A673 (cell line): ENCODE measurements at places on chromosomes 4 and X. TPM values are rescaled to one million over a fixed set of nuclear protein-coding genes. Genes with fewer than 3 reads are reported as not detected.

DNA sequence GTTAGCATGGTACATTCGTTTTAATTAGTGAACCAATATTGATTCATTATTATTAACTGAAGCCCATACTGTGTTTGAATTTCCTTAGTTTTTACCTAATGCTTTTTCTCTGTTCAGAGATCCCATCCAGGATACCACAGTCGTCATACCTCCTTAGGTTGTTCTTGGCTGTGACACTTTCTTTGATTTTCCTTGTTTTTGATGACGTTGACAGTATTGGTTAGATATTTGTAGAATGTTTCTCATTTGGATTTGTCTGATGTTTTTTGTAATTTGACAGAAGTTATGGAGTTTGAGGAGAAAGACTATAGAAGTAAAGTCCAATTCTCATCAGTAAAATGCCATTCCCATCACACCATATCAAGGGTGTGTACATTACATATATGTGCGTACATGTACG, 16.2 kb upstream of the RAP2C start:
- peaks cover 4% of the 10 kb centered on the region for H3K27me3 ChIP-seq
- no peaks in the 10 kb centered on the region for H3K4me1 ChIP-seq
- H3K36me3 ChIP-seq = no peaks in the 10 kb centered on the region
- no peak overlapping the region for H3K27ac ChIP-seq
- no peak for DNase-seq
- H3K4me3 ChIP-seq = no peak overlapping the region

GRCh38 chr4:166991006-166991561, 243.2 kb downstream of the SPOCK3 start:
- no peak overlapping the region for H3K27ac ChIP-seq
- no peak for DNase-seq
- H3K27me3 ChIP-seq = no peaks in the 10 kb centered on the region
- H3K4me1 ChIP-seq = no peaks in the 10 kb centered on the region
- no peak overlapping the region for H3K4me3 ChIP-seq

Gene PDS5A
- total RNA-seq = 104 and 106 TPM in 2 replicates

- no peak overlapping the region for H3K27ac ChIP-seq
- DNase-seq = no peak
- no peaks in the 10 kb centered on the region for H3K27me3 ChIP-seq
These were observed 179.6 kb downstream of the TMA16 start for GRCh38 chr4:163673848-163674697.

Gene SLC9A6
- total RNA-seq = 13.0 and 14.3 TPM in 2 replicates

DNA sequence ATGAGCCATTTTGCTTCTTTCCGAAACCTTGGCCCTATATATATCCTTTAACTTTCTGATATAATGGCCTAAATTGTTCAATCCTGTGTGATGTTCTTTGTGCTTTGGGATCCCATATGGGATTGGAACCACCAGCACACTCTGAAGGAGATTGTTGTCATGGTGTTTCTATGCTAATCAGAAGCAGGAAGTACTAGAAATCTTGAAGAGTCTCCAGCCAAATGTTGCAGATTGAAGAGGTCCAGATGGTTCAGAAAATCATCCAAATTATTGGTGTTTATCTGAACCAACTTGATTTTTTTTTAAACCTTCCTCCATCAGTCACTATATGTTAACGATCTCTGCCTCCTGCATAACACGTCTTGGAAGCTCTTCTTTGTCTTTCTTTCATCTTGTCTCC, 72.8 kb downstream of the KIT start:
- no peaks in the 10 kb centered on the region for H3K36me3 ChIP-seq
- no peak overlapping the region for H3K4me3 ChIP-seq
- H3K27me3 ChIP-seq = no peaks in the 10 kb centered on the region
- H3K27ac ChIP-seq = no peak overlapping the region
- no peaks in the 10 kb centered on the region for H3K4me1 ChIP-seq

Gene SRPK3
- total RNA-seq = not detected in 2 replicates

Gene HSD17B13
- not detected in 2 replicates for total RNA-seq

Gene PPP4R3C
- not detected in 2 replicates for total RNA-seq

- H3K27ac ChIP-seq = no peak overlapping the region
- no peaks in the 10 kb centered on the region for H3K36me3 ChIP-seq
- no peak overlapping the region for H3K4me3 ChIP-seq
These were observed 27.5 kb downstream of the STOX2 start for GRCh38 chr4:183932576-183932975.

DNA sequence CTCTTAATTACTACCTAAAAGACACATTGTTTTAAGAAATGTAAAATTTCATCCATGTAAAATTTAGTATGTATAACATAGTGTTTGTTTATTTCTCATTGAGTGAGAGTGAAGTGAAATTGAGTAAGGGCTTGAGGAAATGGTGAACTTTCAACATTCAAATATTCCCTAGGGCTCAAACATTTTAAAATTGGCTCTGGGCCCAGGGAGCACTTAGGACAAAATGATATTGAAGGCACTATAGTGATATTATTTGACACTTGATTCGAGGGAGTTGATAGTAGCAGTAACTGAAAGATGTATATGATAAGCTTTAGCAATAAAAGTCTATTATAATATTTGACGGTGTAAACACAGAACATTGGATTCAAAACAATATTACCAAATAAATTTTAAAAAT, 1244.0 kb upstream of the TENM3 start:
- no peaks in the 10 kb centered on the region for H3K36me3 ChIP-seq
- H3K27ac ChIP-seq = no peak overlapping the region
- H3K4me3 ChIP-seq = no peak overlapping the region
- no peaks in the 10 kb centered on the region for H3K4me1 ChIP-seq
- no peaks in the 10 kb centered on the region for H3K27me3 ChIP-seq

- no peaks in the 10 kb centered on the region for H3K4me1 ChIP-seq
These were observed 93.8 kb downstream of the PDGFRA start for GRCh38 chr4:54322818-54323417.

DNA sequence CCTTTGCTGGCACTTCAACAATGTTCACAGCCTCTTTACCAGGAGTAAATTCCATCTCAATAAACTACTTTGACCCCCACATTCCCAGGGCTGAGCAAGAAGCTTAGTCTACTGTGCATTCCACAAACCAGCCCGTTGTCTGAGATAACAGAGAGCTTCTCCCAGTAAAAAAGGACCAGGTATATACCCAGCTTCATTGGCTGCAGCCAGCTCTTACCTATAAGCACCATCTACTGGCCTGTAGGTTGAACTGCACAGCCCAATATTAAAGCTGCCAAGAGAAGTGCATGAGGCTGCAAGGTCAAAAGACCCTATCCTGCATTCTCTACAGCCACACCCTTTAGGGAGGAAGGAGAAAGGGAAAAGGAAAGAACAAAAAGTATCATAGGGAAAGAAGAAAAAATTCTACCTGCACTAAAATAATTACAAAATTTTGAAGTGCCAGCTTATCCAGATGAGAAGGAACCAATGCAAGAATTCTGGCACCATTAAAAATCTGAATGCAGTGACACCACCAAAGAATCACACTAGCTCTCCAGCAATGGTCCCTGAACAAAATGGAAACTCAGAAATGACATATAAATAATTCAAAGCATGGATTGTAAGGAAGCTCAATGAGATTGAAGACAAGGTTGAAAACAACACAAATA, 45.7 kb upstream of the INTU start:
- H3K27me3 ChIP-seq = no peaks in the 10 kb centered on the region
- DNase-seq = peak; percentile 56
- H3K4me1 ChIP-seq = no peaks in the 10 kb centered on the region
- H3K27ac ChIP-seq = no peak overlapping the region

DNA sequence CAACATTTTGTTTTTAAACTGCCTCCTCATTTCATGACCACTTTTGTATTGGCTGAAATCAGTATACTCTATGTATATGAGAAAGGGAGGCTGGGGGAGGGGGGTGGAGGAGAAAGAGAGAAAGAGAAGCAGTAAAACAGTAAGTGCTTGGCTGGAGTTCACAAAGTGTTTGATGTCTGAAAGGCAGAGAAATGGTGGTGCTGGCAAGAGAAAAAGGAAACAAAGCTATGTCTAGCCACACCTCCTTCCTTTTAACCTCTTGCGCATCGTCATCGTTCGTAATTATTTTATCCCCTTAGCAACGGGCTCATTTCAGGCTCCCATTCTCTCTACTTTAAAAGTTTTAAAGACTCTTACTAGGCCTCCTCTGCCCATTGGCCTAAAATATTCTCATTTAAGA, 25.6 kb downstream of the RPA4 start:
- no peak overlapping the region for H3K4me3 ChIP-seq
- H3K27me3 ChIP-seq = no peaks in the 10 kb centered on the region
- DNase-seq = peak; percentile 3
- H3K27ac ChIP-seq = no peak overlapping the region
- no peaks in the 10 kb centered on the region for H3K36me3 ChIP-seq
- H3K4me1 ChIP-seq = no peaks in the 10 kb centered on the region

GRCh38 chrX:7106649-7107048, 40.9 kb upstream of the STS start:
- H3K27ac ChIP-seq = no peak overlapping the region
- H3K4me1 ChIP-seq = peaks cover 14% of the 10 kb centered on the region
- H3K27me3 ChIP-seq = no peaks in the 10 kb centered on the region
- H3K4me3 ChIP-seq = no peak overlapping the region

GRCh38 chr4:138297743-138298405, 55.7 kb upstream of the SLC7A11 start:
- H3K36me3 ChIP-seq = no peaks in the 10 kb centered on the region
- DNase-seq = no peak
- H3K27ac ChIP-seq = no peak overlapping the region
- no peak overlapping the region for H3K4me3 ChIP-seq

Gene RAB9B
- total RNA-seq = 0.61 and 0.67 TPM in 2 replicates

Gene AFF1
- 60.1 and 65.4 TPM in 2 replicates for total RNA-seq

GRCh38 chr4:180827232-180828009, 1415.8 kb upstream of the TENM3 start:
- no peak overlapping the region for H3K4me3 ChIP-seq
- H3K27me3 ChIP-seq = no peaks in the 10 kb centered on the region
- H3K36me3 ChIP-seq = no peaks in the 10 kb centered on the region
- H3K27ac ChIP-seq = no peak overlapping the region

DNA sequence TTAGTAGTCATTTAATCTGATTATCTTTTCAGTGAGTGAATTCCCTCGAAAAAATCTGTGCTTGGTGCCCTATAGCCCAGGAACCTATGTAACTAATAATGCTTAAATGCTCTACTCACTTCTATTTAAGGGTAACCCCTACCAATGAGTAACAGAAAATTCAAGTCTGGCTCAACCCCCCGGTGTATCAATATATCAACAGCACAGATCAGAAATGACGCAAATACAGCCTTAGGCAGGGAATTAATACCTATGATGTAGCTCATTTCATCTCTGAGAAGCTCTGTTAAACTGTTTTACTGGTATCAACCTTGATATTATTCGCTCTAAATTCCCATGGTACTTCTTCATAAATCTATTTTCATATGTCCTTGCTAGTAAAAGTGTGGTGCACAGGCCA, 28.6 kb downstream of the PDGFC start:
- no peaks in the 10 kb centered on the region for H3K36me3 ChIP-seq
- H3K27ac ChIP-seq = no peak overlapping the region
- DNase-seq = no peak
- peaks cover 68% of the 10 kb centered on the region for H3K4me1 ChIP-seq
- no peak overlapping the region for H3K4me3 ChIP-seq

Gene ANOS1
- total RNA-seq = 0.06 and 0.07 TPM in 2 replicates

DNA sequence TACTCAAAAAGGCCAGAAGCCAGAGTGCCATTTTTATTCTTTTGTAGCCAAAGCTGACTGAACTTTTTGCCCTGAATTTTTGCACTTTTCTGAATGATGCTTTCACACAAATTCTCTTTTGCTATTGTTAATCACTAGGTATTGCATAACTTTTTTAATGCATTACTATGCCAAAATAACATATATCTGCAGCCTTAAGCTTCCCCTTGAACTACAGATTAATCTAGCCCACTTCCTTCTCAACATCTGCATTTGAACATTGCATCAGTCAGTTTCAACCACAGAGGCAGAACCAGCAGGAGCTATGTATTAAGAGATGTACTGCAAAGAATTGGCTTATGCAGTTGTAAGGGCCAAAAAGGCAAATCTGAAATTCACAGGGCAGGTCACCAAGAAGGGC, 197.6 kb upstream of the GYPA start:
- H3K4me3 ChIP-seq = no peak overlapping the region
- H3K27ac ChIP-seq = no peak overlapping the region
- H3K4me1 ChIP-seq = peaks cover 10% of the 10 kb centered on the region
- H3K27me3 ChIP-seq = no peaks in the 10 kb centered on the region
- peak; percentile 17 for DNase-seq

GRCh38 chr4:29632199-29632598, 1088.0 kb upstream of the PCDH7 start:
- H3K27ac ChIP-seq = no peak overlapping the region
- H3K4me1 ChIP-seq = no peaks in the 10 kb centered on the region
- H3K27me3 ChIP-seq = no peaks in the 10 kb centered on the region

DNA sequence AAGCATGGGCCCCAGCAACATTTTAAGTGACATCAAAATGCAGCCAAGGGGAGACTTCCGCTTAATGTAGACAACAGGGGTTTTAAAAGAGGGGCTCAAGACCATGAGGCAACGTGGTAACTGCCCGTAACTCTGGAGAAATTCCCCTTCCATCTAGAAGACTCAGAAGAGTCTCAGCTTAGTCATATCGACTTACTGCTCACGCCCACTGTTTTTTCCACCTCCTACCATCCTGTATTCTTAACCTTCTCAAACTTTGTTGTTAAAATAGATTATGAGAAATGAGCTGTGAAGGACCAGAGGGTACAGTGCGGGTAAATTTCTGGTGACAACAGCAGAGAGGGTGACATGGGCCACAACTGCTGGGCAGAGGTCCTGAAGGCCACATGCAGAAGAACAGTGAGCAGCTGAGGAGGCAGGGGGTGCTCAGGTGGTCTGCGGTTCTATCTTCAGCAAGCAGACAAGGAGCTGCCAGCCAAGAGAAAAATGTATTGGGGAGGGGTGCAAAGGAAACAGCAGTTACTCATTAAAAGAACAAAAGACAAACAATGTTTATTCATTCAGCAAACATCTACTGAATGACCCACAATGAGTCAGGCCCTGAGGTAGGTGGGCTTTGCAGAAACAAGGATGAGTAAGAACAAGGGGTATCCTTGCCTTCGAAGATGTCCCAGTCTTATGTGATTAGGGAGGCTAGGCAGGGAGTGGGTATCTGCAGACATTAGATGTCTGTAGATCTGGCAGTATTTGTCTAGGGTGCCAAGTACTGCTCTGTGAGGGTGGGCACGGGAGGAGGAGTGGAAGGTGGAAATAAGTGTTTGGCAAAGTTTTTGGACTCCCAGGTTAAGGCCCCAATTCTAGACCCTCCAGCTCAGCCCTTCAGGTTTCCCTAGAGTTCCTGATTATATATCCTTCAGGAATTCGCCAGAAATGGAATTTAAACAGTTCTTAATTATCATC, 175.3 kb downstream of the TSPAN5 start:
- no peaks in the 10 kb centered on the region for H3K4me1 ChIP-seq
- H3K27me3 ChIP-seq = no peaks in the 10 kb centered on the region
- no peak for DNase-seq
